ENCODE measurements at places on chromosomes 2 and 18.

- DNase-seq, result no peak
These were observed 126.2 kb downstream of the STRN start for GRCh38 chr2:36839976-36840617.

GRCh38 chr2:231360881-231361371 is 34.6 kb upstream of the B3GNT7 start:
- no peak for DNase-seq

GRCh38 chr2:222882484-222882928 is 21.7 kb downstream of the ACSL3 start:
- DNase-seq, result no peak

DNA sequence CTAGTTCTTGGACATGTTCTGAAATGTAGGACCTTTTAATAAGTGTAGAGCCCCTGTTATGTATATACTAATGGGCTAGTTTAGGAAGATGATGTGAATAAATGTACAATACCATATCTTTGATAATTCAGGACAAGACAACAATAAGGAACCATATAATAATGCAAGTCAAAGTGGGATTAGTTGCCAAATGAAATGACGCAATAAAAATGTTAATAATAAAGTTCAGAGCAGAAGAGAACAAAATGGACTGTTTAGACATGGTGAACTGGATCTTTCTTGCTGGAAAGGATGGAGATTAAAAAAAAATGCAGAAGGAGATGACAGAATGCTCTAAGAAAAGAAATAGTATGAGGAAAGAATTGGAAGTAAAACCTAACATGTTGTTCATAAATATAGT is 43.7 kb downstream of the MMADHC start:
- DNase-seq, result no peak
